CD8-positive, alpha-beta memory T cell (primary cell): ENCODE measurements at places on chromosomes 6 and 20.

GRCh38 chr6:2563635-2564034 is 187.1 kb downstream of the MYLK4 start:
- DNase-seq = no peak

DNA sequence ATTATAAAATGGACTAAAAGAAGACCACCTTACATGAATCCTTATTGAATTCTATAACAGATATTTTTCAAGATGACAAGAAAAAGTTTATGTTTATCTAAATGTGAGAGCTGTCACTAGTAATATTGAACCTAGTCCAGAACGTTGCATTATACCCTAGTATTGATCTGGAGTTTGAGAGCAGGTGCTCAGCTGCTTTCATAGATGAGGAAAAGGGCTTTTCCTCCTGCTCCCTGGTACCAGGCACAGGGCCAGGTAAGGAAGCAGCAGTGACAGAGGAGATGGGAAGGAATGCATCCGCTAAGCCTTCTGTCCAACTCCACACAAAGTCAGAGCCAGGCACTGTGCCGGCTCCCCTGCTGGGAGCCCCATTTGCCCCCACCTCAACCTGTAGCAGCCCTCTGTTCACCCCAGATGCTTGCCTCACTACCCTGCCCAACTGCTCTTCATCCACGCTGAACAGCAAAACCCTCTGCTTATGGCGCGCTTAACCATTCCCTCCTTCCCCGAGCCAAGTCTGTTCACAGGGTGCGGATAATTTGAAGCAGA is 393.1 kb downstream of the FRK start:
- DNase-seq = no peak

DNA sequence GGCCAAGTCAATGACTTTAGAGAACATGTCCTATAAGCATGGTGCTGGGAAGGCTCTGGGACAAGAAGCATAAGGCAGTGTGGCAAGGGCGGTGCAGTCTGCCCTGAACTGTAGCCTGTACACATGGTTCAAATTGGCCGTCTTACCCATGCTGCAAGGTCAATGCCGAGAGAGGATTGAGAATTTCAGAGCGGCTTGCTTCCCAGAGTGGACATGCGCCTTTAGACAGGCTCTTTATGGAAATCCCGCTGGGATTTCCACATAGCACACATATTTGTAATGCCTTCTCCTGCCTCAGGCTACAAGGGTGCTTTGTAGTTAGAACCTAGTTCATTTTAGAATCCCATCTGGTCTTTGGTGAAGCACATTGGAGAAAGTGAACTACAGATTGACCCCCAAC is 36.1 kb upstream of the CEP162 start:
- DNase-seq = no peak

DNA sequence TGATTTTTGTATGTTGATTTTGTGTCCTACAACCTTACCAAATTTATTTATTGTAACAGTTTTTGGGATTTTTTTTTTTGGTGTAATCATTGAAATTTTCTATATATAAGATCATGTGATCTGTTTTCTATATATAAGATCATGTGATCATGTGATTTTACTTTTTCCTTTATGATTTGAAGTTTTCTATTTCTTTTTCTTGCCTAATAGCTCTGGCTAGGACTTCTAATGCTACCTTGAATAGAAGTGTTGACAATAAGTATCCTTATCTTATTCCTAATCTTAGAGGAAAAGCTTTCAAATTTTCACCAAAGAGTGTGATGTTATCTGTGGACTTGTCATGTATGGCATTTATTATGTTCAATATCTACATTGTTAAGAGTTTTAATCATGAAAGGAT is 69.7 kb downstream of the TNFAIP3 start:
- no peak for DNase-seq

- DNase-seq = no peak
These were observed 67.1 kb downstream of the FYN start for GRCh38 chr6:111806165-111806547.

GRCh38 chr20:45345104-45345936 is 2.9 kb downstream of the SDC4 start:
- DNase-seq = no peak

- no peak for DNase-seq
These were observed 1.2 kb upstream of the TSPO2 start for GRCh38 chr6:41040940-41041536.

DNA sequence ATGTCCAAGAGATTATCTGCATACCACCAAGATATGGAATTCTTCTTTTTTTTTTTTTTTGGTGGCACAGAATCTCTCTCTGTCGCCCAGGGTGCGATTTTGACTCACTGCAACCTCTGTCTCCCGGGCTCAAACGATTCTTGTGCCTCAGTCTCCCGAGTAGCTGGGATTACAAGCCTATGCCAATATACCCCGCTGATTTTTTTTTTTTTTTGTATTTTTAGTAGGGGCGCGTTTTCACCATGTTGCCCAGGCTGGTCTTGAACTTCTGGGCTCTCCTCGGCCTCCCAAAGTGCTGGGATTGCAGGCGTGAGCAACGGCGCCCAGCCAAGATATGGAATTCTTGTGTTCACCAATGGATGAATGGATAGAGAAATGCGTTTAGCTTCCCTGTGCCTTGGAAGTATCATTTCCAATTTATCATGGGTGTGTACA is 31.0 kb downstream of the POM121L2 start:
- no peak for DNase-seq

DNA sequence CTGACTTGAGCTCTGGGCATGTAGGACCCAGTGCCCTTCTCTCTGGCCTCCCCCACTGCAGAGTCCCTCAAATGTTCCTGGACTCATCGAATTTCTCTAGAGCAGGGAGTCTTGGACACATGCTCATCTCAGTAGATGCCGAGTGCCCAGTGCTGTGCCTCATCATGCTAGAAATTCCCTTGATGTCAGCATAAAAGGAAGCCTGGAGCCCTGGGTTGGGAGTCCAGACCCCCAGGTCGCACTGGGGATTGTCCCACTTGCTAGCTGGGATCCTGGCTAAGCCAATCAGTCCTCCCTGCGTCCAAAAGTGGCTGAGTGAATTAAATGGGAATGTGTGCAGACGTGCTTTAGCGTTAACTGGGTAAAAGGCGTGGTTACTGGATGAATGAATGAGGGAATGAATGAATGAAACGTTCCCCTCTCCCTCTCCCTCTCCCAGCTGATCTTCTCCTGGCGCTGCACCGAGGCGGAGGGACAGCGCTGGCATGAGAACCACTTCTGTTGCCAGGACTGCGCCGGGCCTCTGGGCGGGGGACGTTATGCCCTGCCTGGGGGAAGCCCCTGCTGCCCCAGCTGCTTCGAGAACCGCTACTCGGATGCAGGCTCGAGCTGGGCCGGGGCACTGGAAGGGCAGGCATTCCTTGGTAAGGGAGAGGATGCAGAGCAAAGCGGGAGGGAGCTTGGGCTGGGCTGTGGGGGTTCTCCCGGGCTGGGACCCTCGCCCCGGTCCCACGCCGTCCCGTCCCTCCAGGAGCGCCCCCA is 1.6 kb upstream of the TOMM6 start:
- no peak for DNase-seq
